ENCODE measurements at places on chromosomes 5 and 9.

DNA sequence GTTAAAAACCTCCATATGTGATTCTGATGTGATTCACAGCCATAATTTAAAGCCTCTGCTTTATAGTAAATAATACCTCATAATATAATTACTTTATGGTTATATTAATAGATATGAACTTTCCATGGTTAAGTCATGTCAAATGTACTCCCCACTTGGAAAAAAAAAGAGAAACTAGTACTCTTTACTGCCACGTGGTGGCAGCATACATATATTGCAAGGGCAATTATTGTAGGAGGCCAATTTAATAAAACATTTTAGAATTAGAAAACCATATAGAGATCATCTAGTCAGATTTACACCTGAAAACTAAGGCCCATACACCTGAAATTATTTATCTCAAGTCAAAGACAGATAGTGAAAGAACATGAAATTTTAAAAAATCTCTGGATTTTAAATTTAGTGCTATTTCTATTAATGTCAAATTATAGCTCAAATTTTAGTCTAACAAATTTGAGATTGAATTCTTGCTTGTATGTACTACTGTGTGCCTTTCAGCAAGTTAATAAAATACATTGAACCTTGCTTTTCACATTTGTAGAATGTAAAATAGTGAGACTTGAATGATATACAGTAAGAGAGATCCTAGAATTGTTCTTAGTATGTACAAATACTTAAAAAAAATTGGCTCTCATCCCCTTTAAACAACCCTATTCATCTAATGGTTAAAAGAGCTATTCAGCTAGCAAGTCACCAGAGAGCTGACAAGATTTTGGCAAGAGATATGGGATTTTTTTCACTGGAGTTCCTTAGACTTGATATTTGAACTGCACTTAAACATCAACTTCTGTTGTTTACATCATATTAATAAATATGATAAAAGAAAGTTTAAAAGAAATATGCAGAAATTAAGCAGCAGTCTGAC, 603.8 kb downstream of the TLE4 start:
- no peak for DNase-seq

DNA sequence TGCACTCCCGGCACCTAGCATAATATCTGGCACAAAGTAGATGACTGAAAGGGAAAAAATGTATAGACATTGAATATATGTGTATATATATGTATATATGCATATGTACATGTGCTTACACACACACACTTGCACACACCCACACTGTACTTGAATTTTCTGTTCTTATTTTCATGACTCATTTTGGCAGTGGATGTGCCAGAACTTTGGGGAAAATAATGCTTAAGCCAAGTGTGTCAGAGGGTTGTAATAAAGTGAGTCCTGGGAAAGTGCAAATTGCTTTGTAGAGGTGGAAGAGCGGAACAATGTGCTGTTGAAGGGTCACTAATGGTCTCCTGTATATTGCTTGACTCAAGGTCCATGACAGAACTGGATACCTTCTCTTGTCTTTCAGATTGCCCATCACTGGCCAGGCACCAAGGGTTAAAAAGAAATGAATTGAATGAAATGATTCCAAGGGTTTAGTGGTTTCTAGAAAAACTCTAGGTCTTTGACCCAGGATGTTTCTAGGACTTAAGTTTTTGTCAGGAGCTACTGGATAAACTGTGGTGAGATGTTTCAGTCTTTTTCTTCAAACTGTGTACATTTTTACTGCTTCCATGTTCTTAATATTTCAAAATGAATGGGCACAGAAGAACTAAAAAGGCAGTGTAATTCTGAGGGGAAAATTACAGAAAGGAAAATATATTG, 129.9 kb upstream of the MOCS2 start:
- DNase-seq = no peak

GRCh38 chr5:14263699-14264098, 120.6 kb downstream of the TRIO start:
- DNase-seq = no peak

DNA sequence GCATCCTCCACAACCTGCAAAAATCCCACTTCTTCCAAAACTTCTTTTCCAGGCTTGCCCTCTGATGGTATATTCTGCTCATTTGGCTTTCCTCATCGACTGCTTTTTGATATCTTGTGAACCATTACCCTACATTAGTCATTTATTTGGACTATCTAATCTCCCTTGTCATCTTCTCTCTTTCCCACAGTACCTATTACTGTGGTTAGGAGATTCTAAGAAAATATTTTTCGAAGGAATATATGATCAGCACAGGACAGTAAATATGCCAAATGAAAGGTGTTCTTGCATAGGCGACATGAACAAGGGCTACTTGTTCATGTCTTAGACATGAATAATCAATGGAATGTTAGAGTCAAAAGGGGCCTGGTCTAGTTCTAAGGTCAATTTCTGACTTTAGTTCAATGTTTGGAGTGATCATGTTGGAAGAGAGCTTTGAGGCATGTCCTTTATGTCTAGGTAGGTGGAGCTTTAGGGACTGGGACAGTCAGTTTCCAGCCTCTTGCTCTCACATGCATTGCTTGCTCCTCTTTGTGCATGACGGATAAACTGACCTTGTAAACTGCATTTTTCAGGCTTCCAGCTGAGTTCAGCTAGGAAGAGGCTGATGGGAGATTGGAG, 243.4 kb upstream of the RPS23 start:
- DNase-seq = no peak

- no peak for DNase-seq
These were observed 494.2 kb downstream of the ZNF608 start for GRCh38 chr5:124252191-124252638.

- no peak for DNase-seq
These were observed 21.0 kb upstream of the TAF11L2 start for GRCh38 chr5:17477043-17477442.

DNA sequence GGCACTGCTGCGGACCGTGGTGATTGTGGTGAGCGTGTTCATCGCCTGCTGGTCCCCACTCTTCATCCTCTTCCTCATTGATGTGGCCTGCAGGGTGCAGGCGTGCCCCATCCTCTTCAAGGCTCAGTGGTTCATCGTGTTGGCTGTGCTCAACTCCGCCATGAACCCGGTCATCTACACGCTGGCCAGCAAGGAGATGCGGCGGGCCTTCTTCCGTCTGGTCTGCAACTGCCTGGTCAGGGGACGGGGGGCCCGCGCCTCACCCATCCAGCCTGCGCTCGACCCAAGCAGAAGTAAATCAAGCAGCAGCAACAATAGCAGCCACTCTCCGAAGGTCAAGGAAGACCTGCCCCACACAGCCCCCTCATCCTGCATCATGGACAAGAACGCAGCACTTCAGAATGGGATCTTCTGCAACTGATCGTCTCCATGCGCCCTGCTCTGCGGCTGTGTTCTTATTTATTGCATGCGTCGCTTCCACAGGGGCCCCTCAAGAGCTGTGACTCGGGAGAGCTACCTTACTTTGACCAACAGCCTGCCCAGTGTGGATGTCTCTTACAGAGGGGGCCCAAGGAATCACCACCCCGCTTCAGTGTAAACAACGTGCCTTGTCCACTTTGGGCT, 10.8 kb downstream of the S1PR3 start:
- DNase-seq = no peak

GRCh38 chr5:61866930-61867329, 439.1 kb upstream of the KIF2A start:
- no peak for DNase-seq

- no peak for DNase-seq
These were observed 23.1 kb upstream of the FGF10 start for GRCh38 chr5:44412286-44412685.

GRCh38 chr5:159051421-159052282, 48.1 kb downstream of the EBF1 start:
- no peak for DNase-seq

- DNase-seq = no peak
These were observed 92.0 kb upstream of the RAI14 start for GRCh38 chr5:34563931-34564709.

- no peak for DNase-seq
These were observed 72.9 kb downstream of the SMIM15 start for GRCh38 chr5:61089351-61089750.

DNA sequence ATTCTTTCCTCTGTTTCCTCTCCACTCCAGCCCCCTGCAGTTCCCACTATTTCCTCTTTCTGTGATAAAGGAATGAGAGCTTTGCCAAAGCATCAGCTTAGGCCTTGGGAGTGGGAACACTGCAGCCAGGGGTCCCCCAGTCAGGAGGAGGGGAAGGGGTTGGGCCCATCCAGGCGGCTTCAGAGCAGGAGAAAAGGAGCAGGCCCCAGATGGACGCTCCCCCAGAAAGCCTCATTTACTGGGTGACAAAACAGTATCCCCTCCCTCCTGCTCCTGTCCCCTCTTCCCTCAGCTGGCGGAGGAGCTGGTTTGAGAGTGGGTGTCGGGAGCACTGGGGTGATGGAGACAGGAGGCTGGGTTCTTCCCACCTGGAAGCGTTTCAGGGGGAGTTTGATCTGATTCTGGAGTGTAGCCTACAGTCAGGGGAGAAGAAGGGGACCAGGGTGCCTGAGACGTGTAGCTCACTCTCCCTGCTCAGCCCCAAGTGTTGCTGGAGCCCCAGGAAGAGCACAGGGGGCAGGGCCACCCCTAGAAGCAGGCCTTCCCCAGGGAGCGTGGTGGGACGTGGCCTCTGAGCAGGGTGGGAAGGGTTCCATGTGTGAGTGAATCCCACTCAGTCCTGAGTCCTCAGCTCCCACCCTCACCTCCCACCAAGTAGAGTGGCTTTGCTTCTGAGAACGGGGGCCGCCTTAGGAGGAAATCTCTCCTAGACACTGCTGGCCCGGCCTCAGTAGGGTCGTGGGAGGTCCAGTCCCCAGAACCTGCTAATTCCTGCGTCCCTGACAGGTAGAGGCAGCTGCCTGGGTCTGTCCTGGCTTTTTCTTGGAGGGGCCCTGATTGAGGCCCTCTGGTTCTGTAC, 173.1 kb downstream of the CACNA1B start:
- no peak for DNase-seq

DNA sequence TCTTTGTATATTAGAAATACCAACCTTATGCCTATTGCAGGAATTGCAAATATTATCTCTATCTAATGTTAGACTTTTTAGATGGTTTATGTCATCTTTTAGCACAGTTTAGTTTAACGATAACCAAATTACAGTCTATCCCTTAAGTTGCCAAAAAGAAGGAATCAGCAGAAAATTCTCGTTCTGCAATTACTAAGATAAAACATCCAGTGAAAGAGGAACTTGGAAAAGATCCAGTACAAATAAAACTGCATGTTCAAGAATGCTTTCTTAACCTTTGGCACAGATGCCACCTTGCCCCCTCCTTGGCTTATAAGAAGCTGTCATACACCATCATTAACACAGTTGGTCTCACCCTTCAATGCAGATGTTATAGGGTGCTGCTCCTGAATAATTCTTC, 124.0 kb downstream of the SEMA5A start:
- no peak for DNase-seq

DNA sequence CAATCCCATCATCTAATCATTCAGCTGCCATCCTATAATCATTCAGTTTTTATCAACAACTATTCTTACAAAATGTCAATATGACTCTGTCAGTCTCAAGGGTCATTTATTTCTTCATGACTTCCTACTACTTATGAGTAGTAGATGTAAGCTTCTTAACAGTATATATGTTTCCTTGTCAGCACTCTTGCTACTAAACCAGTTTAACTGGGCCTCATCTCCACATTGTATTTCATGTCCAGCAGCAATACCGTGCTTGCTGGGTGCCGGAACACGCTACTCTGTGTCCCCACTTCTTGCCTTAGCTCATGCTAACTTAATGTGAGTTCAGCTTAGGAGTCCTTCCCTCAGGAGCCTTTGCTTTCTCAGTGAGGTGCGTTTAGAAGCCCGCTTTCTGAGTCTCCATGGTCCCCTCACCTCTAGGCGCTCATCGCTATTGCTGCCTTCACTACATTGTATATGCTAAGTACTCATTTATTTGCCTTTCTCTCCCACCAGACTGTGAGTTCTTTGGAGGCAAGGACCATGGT, 32.9 kb downstream of the ELL2 start:
- DNase-seq = no peak

- DNase-seq = no peak
These were observed 1.5 kb downstream of the VDAC1 start for GRCh38 chr5:134003064-134003816.

GRCh38 chr9:107711542-107711941, 222.0 kb upstream of the KLF4 start:
- DNase-seq = no peak

DNA sequence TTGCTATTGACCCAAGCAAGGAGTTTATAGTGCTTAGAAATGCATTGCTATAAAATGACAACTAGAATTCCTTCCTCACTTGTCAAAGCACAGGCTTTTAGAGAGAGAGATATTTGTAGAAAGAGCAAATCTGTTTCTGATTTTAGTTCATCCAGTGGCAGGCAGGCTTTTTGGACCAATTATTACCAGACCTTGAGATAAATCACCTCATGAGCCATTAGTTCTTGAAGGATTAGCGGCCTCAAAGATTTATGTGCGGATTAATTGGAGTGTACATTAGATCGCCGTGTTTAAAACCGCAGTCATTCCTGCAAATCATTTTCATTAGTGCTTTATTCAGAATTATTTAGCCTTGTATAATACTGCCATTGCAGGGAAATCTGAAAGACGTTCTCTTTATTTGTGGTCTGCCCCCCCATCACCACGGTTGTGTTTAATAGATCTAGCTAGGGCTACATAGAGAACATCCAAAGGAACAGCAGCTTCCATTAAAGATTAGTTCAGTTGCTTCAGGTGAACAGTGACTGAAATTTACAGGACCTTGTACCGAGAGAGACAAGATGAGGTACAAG, 28.8 kb upstream of the TJP2 start:
- no peak for DNase-seq

DNA sequence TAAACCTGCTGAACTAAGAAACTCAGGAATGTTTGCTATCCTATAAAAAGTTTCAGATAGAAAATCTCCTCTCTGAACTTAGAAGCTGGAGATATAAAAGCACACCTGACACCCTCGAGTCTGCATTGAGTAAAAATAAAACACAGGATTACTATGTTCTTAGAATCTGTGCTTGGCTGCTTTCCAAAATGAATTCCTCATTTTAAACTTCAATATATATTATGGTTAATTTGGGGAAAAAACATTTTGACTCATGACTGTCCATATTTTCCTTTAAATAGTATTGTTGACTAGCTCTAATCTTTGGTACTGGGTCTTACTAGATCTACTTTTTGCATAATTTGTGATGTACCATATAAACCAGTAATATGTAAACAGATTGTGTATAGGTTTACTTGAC, 36.7 kb downstream of the FBXW2 start:
- DNase-seq = no peak

DNA sequence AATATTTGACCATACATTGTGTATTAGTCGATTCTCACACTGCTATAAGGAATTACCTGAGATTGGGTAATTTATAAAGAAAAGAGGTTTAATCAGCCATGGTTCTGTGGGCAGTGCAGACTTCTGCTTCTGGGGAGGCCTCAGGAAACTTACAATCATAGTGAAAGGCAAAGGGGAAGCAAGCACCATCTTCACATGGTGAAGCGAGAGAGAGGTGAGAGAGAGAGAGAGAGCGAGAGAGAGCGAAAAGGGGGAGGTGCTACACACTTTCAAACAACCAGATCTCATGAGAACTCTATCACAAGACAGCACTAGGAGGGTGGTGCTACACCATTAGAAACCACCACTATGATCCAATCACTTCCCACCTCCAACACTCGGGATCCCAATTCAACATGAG, 4.1 kb upstream of the GRAMD2B start:
- DNase-seq = no peak

GRCh38 chr5:160119905-160120266, 636 bp upstream of the PWWP2A start:
- DNase-seq = no peak

All from GOT3 (cell line).